Activated CD8-positive, alpha-beta T cell treated with anti-CD3 and anti-CD28 coated beads, Interleukin-2, amount 10 ng/mL, durations not matched to agents 7 days and 5 days (primary cell): ENCODE measurements at places on chromosomes 11 and 22. TPM values are rescaled to one million over a fixed set of nuclear protein-coding genes. Genes with fewer than 3 reads are reported as not detected.

Gene APOA4
- total RNA-seq, result not detected

Gene TMEM134
- total RNA-seq, result 42.5 TPM

Gene SUSD2
- 1.9 TPM for total RNA-seq

DNA sequence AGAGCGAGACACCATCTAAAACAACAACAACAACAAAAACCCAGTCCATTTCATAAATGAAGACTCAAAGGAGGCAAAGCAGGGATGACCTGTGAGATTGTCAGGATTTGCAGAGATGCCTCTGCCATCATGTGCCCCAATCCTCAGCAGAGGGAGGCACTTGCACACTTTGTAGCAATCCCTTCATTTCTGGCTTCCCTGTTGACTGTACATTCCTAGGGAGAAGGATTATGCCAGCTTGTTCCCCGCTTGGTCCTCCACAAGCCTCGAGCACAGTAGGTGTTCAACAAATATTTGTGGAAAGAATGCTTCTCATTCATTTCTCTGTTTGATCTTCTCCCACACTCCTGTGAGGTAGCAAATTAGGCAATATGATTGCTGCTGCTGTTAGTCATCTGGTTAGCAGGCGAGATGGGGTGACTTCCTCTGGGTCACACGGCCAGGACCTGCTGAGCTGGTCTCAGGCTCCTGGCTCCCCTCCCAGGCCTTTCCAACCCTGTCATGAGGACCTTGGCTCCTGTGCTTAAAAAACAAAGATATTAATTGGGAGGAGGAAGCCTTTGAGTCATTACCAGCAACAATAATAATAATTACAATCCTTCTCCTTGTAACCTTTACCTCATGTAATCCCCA lies 34.1 kb downstream of the LIF start:
- DNase-seq, result peak; percentile 40

- DNase-seq, result no peak
These were observed 57.6 kb downstream of the FBXO7 start for GRCh38 chr22:32531931-32532819.

GRCh38 chr11:27358296-27358695 lies 4.7 kb downstream of the CCDC34 start:
- DNase-seq, result no peak

GRCh38 chr11:42337786-42338455 lies 878.5 kb upstream of the LRRC4C start:
- DNase-seq, result no peak
